Stimulated activated effector memory CD8-positive, alpha-beta T cell treated with anti-CD3 and anti-CD28 coated beads, Interleukin-12 subunit alpha, Interleukin-12 subunit beta, amount 100 ng/mL, for 72 hours (primary cell): ENCODE measurements at places on chromosomes 6 and 20.

DNA sequence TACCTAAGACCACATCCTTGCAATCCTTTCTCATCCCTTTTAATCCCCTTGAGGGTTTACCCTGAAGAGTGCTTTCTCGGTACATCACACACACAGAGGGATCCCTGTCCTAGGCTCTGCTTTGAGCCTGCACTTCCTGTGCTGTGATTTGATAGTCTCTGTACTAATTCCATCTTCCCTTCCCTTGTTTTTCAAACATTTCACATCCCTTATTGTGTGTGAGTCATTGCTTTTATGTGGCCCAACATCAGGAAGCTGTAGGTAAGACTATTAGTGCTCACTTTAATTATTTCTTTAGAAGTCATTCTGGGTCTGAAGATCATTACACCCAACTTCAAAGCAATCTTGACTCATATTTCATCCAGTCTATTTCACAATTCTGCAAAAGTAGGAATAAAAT is 57.2 kb upstream of the ANKEF1 start:
- DNase-seq: no peak

DNA sequence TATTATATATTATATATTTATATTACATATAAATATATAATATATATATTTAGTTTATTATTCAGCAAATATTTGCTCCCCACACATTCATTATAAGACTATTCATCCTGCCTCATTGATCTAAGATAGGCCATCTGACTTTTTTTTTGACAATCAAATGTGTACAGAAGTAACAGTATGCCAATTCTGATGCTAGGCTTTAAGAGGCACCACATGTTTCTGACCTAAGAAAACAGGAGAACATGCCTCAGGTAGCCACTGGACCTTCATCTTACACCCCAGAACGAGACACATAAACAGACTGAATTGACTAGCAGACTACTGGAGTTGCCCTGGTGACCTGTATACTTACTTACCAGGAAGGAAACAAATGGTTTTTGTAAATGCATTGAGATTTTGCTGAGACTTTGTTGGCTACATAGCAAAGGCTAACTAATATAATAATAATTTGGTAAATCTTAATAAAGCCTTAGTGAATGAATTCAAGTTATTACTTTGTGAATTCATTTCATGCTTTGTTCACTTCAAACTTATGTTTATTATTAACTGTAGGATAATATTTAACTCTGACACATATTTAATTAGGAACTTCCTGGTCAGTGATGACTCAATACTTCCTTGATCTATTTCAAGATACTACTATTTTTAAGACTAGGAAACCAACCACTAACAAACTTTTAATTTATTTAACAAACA is 13.4 kb upstream of the MYO6 start:
- DNase-seq: no peak

DNA sequence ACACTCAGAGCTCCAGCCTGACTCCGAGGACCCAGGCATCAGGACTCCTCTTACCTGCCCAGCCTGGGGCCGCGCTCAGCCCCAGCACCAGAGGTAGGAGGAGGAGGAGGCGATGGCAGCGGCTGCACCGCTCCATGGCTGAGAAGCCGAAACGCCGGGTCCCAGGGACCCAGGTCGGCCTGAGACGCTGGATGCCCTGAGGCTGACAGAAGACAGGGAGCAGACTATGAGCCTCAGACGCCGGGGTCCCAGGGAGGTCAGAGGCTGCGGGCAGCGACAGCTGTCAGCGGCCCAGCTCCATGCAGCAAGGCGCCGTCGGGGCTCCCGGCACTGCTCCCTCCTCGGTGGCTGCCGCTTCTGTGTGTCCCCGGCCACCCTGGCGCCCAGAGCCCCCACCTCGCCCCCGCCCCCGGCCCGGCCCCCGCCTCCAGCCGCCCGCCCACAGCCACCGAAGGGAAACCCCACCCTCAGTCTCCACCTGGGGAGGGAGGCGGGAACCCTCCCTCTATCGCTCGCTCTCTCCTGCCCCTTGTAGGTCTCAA is at the start of gene COL11A2:
Gene COL11A2, minus strand, starts transcription at position 363 of the 542 bp plus-strand sequence. Its CDS starts 227 bp downstream, at position 136.
- no peak for DNase-seq

- DNase-seq: no peak
Measured at GRCh38 chr6:66126358-66126757, 419.3 kb upstream of the EYS start.

GRCh38 chr6:158104696-158105095 is 63.4 kb downstream of the SERAC1 start:
- no peak for DNase-seq
